ENCODE measurements at places on chromosomes 6 and 20. TPM values are rescaled to one million over a fixed set of nuclear protein-coding genes. Genes with fewer than 3 reads are reported as not detected.

- no peaks in the 10 kb centered on the region for H3K36me3 ChIP-seq
- peaks cover 9% of the 10 kb centered on the region for H3K4me1 ChIP-seq
- no peak for DNase-seq
- H3K27me3 ChIP-seq = no peaks in the 10 kb centered on the region
- H3K27ac ChIP-seq = no peak overlapping the region
- no peak overlapping the region for H3K4me3 ChIP-seq
Measured at GRCh38 chr6:52356017-52356416, 5.9 kb upstream of the PAQR8 start.

DNA sequence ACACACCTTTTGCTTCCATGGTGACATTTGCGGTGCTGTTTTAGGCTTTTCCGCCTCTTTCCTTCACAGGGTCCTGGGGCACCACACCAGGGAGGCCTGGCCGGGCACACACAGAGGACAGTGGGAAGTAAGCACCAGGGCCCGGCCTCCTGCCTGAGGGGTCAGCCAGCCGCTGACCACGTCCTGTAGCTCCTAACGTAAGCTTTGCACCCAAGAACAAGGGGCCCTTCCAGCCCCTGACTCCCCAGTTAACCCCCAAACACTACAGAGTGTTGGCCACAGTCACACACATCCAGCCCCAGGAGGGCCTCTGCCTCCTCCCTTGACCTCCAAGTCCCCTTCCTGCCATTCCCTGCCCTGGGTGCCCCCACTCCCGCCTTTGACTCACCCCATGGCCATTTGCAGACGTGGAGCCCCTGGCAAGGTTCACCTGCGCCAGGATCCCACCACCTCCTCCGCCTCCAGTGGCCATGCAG is 54.7 kb downstream of the YTHDF1 start:
- H3K4me3 ChIP-seq = no peak overlapping the region
- H3K27ac ChIP-seq = no peak overlapping the region
- no peak for DNase-seq
- no peaks in the 10 kb centered on the region for H3K4me1 ChIP-seq

- H3K4me1 ChIP-seq = peaks cover 37% of the 10 kb centered on the region
- peaks cover 20% of the 10 kb centered on the region for H3K36me3 ChIP-seq
- H3K4me3 ChIP-seq = peak overlapping the region; percentile 94
- no peak for DNase-seq
- H3K27ac ChIP-seq = peak overlapping the region; percentile 92
Measured at GRCh38 chr6:157322792-157323254, 496 bp downstream of the TMEM242 start.

- H3K4me1 ChIP-seq = peaks cover 12% of the 10 kb centered on the region
- H3K36me3 ChIP-seq = peaks cover 47% of the 10 kb centered on the region
- H3K27me3 ChIP-seq = no peaks in the 10 kb centered on the region
- DNase-seq = no peak
- peak overlapping the region; percentile 2 for H3K4me3 ChIP-seq
- H3K27ac ChIP-seq = peak overlapping the region; percentile 69
Measured at GRCh38 chr6:111406200-111406721, 76.8 kb downstream of the REV3L start.

GRCh38 chr6:105644073-105644489 is 241.2 kb upstream of the PREP start:
- peaks cover 58% of the 10 kb centered on the region for H3K4me1 ChIP-seq
- H3K27ac ChIP-seq = peak overlapping the region; percentile 90
- H3K36me3 ChIP-seq = peaks cover 14% of the 10 kb centered on the region
- H3K27me3 ChIP-seq = no peaks in the 10 kb centered on the region
- no peak for DNase-seq
- peak overlapping the region; percentile 5 for H3K4me3 ChIP-seq

DNA sequence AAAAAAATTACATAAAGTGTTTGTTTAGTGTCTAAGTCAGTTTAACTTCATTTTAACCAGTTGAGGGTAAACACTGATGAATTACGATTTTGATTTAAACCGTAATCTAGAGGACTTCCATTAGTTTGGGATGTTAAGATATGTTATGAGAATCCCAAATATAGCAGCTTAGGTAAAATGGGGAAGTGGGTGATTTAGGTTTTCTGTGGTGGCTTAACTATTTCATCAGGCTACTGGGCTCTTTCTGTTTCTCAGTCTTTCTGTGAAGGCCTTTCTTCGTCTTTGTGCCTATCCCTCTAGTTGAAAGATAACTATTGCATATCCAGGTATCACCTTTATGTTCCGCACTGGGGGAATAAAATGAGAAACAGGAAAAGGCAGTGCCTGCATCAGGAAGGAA is 27.9 kb downstream of the CENPW start:
- H3K36me3 ChIP-seq = no peaks in the 10 kb centered on the region
- DNase-seq = no peak
- no peak overlapping the region for H3K4me3 ChIP-seq

DNA sequence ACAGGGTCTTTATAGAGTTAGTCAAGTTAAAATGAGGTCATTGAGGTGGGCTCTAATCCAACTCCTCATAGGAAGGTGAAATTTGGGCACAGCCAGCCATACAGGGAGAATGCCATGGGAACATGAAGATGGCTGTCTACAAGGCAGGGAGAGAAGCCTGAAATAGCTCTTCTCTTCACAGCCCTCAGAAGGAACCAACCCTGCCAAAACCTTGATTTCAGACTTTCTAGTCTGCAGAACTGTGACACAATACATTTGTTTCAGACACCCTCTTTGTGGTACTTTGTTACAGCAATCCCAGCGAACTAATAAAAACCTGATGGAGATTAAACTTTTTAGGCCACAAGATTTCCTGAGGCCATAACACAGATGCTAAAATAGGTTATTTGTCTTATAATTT is 43.1 kb upstream of the HECA start:
- peaks cover 3% of the 10 kb centered on the region for H3K36me3 ChIP-seq
- DNase-seq = no peak
- H3K27me3 ChIP-seq = peaks cover 6% of the 10 kb centered on the region
- peaks cover 2% of the 10 kb centered on the region for H3K4me1 ChIP-seq
- H3K27ac ChIP-seq = no peak overlapping the region
- no peak overlapping the region for H3K4me3 ChIP-seq

DNA sequence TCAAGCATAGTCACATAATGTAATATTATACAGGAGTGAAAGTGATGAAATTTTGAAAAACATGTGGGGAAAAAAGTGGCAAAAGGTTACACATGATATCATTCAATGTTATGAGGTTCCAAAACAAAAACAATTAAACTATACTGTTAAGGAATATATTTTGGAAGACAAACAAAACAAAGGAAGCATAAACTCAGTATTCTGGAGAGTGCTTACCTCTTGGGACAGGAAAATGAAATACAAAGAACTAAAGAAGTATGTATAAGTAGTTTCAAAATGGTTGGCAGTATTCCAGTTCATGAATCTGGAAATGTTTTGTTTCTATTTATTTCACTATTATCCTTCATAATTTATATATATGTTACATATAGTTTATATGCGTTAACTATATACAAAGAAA is 213.5 kb downstream of the MOXD1 start:
- DNase-seq = no peak
- H3K4me1 ChIP-seq = no peaks in the 10 kb centered on the region
- no peaks in the 10 kb centered on the region for H3K36me3 ChIP-seq
- H3K4me3 ChIP-seq = no peak overlapping the region
- H3K27ac ChIP-seq = no peak overlapping the region
- H3K27me3 ChIP-seq = no peaks in the 10 kb centered on the region

DNA sequence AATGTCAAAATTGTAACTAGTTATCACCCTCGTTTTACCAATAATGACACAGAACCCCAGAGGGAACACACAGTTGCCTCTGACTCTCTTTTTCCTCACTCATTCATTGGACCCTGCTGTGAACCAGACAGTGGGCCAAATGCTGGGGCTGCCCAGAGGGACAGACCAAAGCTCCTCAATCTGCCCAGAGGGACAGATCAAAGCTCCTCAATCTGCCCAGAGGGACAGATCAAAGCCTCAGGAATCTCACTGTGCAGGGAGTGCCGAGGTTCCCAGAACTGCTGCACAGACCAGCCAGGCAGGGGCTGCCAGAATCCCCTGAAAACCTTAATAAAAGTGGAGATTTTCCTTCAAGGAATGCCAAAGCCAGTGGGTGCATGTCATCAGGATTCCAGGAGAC is 179.1 kb downstream of the SOD2 start:
- H3K36me3 ChIP-seq = no peaks in the 10 kb centered on the region
- H3K27ac ChIP-seq = no peak overlapping the region
- H3K27me3 ChIP-seq = peaks cover 14% of the 10 kb centered on the region
- no peak overlapping the region for H3K4me3 ChIP-seq

GRCh38 chr20:59583428-59584277 is 20.7 kb upstream of the PHACTR3 start:
- H3K4me1 ChIP-seq = peaks cover 7% of the 10 kb centered on the region
- no peaks in the 10 kb centered on the region for H3K36me3 ChIP-seq
- H3K27me3 ChIP-seq = peaks cover 12% of the 10 kb centered on the region
- DNase-seq = no peak
- no peak overlapping the region for H3K27ac ChIP-seq

DNA sequence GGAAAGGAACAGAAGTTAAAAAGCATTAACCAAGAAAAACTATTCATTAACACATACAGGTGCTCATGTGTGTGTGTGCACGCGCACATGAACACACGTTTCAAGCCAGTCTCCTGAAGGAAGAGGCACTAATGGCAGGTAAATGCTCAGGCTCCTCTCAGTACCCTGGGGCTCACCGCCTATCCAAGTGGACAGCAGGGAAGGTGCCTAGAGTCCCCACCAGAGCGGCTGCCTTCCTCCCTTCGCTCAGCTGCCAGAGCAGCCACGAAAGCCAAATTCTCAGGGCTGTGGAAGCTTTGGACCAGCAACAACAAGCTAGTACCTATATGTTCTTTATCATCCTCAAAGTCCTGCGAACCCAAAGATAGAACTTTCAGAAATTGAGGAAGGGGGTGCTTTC is 42.6 kb downstream of the PLCG1 start:
- no peak overlapping the region for H3K4me3 ChIP-seq
- H3K27me3 ChIP-seq = no peaks in the 10 kb centered on the region
- H3K27ac ChIP-seq = peak overlapping the region; percentile 36

- peaks cover 31% of the 10 kb centered on the region for H3K4me1 ChIP-seq
- H3K27ac ChIP-seq = peak overlapping the region; percentile 68
- H3K27me3 ChIP-seq = peaks cover 11% of the 10 kb centered on the region
- H3K36me3 ChIP-seq = no peaks in the 10 kb centered on the region
- peak; percentile 83 for DNase-seq
Measured at GRCh38 chr20:2741463-2741862, 48.9 kb downstream of the EBF4 start.

GRCh38 chr20:2179233-2179580 is 77.6 kb downstream of the STK35 start:
- no peak overlapping the region for H3K27ac ChIP-seq
- H3K36me3 ChIP-seq = no peaks in the 10 kb centered on the region
- H3K4me3 ChIP-seq = no peak overlapping the region

DNA sequence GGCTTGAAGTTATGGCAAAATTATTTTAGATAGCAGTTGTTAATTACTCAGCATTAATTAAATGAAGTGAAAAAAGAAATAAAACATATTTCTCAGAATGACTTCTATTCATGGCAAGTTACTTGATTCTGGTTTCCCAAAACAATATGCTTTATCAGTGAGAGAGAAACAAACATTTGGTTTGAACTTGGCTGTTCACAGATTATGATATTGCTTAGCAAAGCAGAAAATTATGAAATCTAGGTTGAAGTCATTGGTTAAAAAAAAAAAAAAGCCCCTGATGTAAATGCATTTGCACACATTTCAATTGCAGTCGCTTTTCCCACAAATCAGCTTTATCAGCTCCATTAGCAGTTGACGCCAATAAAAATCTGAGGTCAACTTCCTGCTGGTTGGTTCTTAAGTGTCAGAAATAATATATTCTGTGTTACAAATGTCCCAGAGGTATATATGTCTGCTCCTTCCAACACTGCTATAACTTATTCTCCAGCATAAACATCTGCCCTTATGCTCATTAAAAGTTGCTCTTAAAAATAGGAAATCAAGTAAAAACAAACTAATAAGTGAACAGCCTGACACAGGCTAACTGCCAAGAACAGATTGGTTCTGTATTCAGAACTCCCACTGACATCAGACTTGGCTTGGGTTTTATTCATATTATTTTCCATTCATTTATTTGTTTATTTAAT is 275.4 kb downstream of the PHF3 start:
- H3K4me1 ChIP-seq = no peaks in the 10 kb centered on the region
- no peak overlapping the region for H3K4me3 ChIP-seq
- DNase-seq = no peak
- no peaks in the 10 kb centered on the region for H3K36me3 ChIP-seq
- no peaks in the 10 kb centered on the region for H3K27me3 ChIP-seq

DNA sequence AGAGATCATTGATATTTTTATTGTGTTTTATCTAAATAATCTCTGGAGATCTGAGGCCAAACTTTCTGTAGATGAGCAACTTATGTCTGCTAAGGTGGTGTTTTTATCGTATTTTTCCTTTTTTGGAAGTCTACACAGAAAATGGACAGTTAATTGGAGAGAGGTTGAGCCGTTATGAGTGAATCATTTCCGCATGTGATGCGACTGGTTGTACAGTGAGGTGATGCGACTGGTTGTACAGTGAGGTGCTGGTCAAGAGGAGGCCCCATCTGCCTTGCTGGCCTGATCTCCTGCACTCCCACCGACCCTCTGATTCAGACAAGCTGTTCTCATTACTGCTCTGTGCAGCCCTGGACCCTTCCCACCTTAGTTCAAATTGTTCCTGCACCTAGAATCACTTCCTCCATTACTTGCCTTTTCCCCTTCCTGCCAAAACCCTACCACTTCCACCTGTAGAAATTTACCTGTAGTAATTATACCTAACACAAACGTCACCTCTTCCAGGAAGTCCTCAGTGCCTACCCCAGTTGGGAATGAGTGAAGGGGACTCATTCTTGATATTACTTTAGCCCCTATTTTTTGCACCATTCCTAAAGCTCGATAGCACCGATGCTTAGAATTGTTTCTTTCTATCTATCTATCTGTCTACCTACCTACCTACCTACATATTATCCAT is 100.3 kb downstream of the ZDHHC14 start:
- DNase-seq = no peak
- H3K27ac ChIP-seq = no peak overlapping the region

DNA sequence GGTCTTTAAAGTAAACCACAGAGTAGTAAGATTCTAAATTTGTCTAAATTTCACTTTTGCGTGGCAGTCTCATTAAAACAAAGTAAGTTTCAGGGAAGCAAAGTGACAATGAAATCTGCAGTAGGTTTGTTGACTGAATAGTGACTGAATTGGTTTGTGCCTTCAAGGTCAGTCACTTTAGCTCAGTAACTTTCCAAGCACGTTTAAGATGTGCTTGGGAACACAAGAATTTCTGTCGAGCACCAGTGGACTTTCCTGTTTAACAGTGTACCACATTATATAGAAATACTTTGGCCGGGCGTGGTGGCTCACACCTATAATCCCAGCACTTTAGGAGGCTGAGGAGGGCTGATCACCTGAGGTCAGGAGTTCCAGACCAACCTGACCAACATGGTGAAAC is 1.7 kb upstream of the CD24 start:
- H3K4me3 ChIP-seq = peak overlapping the region; percentile 39
- H3K27ac ChIP-seq = no peak overlapping the region
- peaks cover 55% of the 10 kb centered on the region for H3K27me3 ChIP-seq

The RREB1 gene
- 13.9 TPM for total RNA-seq

The SLC32A1 gene
- total RNA-seq = not detected

The CFB gene
- total RNA-seq = not detected

The GLP1R gene
- 0.09 TPM for total RNA-seq

The ZNF391 gene
- 0.92 TPM for total RNA-seq

The XKR7 gene
- not detected for total RNA-seq

The TMC2 gene
- not detected for total RNA-seq

The MEI4 gene
- total RNA-seq = not detected

The NKX2-2 gene
- not detected for total RNA-seq

The FGD2 gene
- total RNA-seq = 0.57 TPM
